ENCODE measurements at places on chromosomes 2 and 18.

- DNase-seq: no peak
Measured at GRCh38 chr2:240568678-240569522, 616 bp downstream of the RNPEPL1 start.

GRCh38 chr2:181241797-181242196, 215.4 kb upstream of the ITGA4 start:
- no peak for DNase-seq

GRCh38 chr2:46421361-46421760, 58.0 kb upstream of the TMEM247 start:
- no peak for DNase-seq

- DNase-seq: no peak
Measured at GRCh38 chr18:48786455-48787202, 164.1 kb downstream of the SMAD7 start.

DNA sequence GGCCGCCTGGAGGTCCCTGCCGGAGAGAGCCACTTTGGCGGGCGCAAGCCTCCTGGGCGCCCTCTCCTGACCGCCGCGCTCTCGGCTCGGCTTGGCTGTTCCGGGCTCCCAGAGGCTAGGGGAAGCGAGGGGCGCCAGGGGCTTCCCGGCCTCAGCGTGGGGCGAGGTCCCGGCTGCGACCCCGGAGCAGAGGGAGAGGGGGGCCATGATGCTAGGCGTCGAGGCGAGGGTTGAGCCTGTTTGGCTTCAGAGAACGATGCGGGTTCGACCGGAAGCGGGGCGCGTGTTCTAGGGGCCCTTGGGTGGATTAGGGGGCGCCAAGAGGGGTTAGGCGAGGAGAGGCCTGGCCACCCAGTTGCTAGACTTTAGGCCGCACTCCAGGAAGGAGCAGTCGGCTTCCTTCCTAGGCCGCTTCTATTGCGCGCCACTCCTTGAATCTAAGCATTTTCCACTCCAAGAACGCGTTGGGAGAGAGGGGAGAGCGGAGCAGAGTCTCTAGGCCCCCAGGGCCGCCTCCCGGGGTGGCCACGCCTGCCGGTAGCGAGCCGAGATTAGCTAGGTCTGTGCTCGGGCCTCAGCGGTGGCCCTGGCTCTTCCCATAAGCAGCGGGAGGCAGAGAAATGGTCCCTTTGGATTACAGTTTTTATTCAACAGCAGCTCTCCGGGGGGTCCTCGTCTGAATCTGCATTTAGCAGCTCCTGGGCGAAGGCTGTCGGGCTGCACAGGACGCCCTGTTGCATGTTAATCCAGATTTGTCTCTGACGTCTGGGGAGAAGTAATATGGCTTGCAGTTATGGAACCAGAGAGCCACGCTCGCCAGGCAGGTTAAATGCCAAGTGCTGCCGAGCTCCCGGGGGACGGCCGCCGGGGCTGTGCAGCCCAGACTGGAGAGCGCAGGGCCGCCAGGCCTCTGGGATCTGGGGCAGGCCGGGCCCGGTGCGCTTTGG, 11.3 kb downstream of the MEIS1 start:
- no peak for DNase-seq

Data from CD4-positive, alpha-beta T cell treated with Interleukin-12 subunit alpha and Interleukin-12 subunit beta, for 1 hour (primary cell).